ENCODE measurements at places on chromosomes 12 and 14.

DNA sequence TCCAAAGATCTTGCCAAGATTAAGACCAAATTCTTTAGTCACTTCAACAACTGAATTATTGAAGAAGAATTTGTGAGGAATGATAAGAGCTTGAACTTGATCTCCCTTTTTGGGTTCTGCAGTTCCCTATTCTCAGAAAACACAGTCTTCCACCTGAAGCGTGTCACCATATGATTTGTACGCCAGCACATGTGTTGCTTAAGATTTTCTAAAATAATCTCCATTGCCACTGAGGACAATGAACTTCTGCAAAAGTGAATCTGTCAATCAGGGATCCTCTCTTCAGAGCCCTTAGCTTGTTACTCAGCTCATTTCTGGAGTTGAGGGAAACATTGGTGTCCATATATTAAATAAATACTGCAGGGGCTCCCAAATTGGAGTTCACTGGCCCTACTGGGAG is 4.2 kb upstream of the SPIC start:
- no peak for DNase-seq

DNA sequence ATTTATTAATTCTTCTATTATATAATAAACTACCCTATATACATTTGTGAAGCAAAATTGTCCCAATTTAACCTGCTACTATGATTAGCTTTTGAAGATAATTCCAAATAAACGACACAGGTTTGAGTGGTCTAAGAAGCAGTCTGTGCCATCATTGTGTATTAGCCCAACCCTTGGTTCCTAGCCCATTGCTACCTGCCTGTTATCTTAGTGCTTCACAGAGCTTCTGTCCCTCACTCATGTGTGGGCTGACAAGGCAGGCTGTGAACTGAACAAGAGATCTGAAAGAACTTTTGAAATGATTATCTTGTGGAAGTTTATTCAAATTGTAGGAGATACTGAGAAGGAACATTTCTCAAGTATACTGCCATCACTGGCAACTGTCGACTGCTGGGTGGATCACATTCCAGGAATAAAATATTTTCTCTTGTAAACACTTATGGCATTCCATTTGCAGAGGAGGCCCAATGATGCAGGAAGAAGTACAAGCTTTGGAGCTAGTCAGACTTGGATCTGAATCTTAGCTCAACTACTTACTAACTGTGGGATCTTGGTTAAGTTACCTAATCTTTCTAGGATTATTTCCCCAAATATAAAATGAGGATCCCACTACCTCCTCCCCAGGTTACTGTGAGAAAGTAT is 7.8 kb upstream of the MTERF2 start:
- DNase-seq = no peak

GRCh38 chr12:62533087-62533754 is 66.6 kb downstream of the MON2 start:
- DNase-seq = no peak

- no peak for DNase-seq
These were observed 25.9 kb upstream of the POLR3B start for GRCh38 chr12:106331599-106331998.

- no peak for DNase-seq
These were observed 343.4 kb upstream of the USP15 start for GRCh38 chr12:61916831-61917230.
